ENCODE measurements at places on chromosomes 4 and X. TPM values are rescaled to one million over a fixed set of nuclear protein-coding genes. Genes with fewer than 3 reads are reported as not detected.

Gene BRS3
- total RNA-seq: not detected

Gene AADAT
- 6.1 TPM for total RNA-seq

Gene NOX1
- total RNA-seq: 0.47 TPM

Gene MAGIX
- 1.0 TPM for total RNA-seq

Gene EGFL6
- total RNA-seq: not detected

Gene ELF4
- total RNA-seq: 16.7 TPM

Gene DOK7
- total RNA-seq: not detected

Gene GC
- not detected for total RNA-seq

Gene COL25A1
- 0.09 TPM for total RNA-seq

Gene LRIT3
- total RNA-seq: not detected

Gene TMEM144
- total RNA-seq: 1.6 TPM

Gene SPANXC
- total RNA-seq: not detected

Gene CTAG2
- not detected for total RNA-seq

Gene NSUN7
- not detected for total RNA-seq

Gene ALPK1
- 19.7 TPM for total RNA-seq

Gene ATP5ME
- 92.9 TPM for total RNA-seq

Gene KCND1
- total RNA-seq: 3.5 TPM

Gene TCEAL2
- not detected for total RNA-seq

Gene GPR173
- total RNA-seq: 1.5 TPM

Gene SYTL4
- 3.1 TPM for total RNA-seq

Gene PIR
- 30.8 TPM for total RNA-seq

Gene LAS1L
- total RNA-seq: 13.5 TPM

Gene ARX
- total RNA-seq: not detected
